ENCODE measurements at places on chromosomes 7 and 10.

DNA sequence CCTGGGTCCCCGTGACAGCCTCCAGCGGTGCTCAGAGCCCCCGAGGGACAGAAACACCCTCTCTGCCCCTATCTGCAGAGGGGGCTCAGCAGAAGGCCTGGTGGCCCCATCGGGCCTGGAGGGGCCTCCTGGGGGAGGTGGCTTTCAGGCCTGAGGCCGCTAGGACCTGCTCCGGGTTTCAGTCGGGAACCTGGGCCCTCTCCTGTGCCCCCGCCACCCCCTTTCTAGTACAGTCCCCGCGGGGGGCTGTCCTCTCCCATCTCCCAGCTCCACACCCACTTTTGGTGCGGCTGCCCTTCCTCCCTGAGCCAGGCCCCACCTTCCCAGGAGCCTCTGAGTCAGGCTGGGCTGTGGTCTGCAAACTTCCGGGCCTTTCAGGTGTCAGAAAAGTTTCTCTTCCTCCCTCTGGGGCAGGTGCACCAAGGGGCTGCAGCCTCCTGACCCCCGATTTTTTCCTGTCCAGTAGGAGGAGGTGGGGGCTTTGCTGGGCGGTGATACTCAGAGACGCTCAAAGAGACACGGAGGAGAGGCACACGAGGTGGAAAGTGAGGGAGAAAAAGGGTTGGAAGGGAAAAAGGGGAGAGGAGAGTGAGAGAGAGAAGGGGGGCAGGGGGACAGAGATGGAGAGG lies 692 bp downstream of the CARD11 start:
- no peak for DNase-seq

- no peak for DNase-seq
Observed at GRCh38 chr7:157502701-157503111, 165.9 kb downstream of the DNAJB6 start.

GRCh38 chr7:30925117-30925516 lies 13.5 kb downstream of the AQP1 start:
- no peak for DNase-seq

- DNase-seq = no peak
Observed at GRCh38 chr7:80870813-80871212, 48.0 kb downstream of the SEMA3C start.

DNA sequence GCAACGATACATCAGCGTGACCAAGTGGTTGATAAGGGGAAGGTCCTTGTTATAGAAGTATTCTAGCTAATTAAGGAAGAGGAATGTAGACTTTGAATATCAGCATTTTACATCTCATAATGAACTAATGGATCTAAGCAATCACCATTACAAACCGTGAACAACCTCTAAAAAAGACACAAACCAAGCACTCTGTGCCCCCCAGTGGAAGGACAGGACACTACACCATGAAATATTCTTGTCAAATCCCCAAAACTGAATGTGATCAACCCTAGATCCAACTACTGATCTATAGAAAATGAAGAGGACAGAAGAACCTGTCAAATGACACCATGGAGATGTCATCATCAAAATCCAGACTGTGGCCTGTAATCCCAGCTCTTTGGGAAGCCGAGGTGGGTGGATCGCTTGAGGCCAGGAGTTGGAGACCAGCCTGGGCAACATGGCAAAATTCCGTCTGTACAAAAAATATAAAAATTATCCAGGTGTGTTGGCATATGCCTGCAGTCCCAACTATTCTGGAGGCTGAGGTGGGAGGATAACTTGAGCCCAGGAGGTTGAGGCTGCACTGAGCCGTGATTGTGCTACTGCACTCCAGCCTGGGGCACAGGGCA lies 111.3 kb upstream of the CARD11 start:
- peak; percentile 20 for DNase-seq

DNA sequence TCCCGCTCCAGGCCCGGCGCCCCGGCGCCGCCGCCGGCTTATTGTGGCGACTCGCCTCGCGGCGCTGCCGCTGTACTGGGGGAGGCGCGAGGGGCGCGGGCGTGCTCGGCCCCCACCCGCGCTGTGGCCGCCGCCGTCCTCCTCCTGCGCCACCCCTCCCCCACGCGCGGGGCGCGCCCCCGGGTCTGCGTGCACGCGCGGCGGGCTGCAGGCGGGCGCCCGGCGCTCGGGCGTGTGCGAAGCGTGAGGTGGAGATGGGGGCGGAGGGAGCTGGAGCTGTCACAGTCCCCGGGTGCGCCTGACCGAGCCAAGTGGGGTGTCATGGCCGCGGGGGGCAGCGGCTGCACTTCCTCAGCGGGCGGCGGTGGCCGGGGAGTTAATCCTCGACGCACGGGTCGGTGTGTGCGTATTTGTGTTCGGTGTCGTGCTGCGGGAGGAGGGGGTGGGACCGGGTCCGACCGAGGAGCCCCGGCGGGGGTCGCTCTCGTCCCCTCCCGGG lies 672 bp downstream of the LCOR start:
- DNase-seq = peak; percentile 81

- no peak for DNase-seq
Observed at GRCh38 chr10:47309408-47310089, 9.6 kb downstream of the GDF10 start.

DNA sequence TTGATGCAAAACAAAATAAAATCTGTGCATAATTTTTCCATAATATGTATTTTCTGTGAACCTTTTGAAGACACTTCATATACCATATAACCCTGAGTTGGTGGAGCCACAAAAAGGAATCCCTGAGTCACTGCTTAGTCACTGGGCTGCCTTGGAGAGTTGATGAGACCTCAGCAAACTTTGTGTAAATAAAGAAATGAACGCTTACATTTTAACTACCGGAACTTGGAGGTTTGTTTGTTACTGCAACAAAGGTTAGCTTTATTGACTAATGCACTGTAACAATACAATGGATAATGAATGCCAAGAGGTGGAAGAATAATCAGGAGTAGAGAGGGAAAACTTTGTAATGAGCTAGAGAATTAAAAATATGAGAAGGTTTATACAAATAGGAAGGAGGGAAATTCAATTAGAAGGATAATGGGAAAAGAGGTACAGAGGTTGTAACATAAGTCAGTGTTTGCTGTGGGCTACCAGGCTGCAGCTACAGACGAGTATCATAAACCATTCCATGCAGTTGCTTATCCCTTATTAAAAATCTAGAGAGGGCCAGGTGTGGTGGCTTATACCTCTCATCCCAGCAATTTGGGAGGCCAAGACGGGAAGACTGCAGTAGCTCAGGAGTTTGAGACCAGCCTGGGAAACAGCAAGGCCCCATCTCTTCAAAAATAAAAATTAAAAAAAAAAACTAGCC lies 1042.1 kb downstream of the TYW1 start:
- DNase-seq = peak; percentile 70

DNA sequence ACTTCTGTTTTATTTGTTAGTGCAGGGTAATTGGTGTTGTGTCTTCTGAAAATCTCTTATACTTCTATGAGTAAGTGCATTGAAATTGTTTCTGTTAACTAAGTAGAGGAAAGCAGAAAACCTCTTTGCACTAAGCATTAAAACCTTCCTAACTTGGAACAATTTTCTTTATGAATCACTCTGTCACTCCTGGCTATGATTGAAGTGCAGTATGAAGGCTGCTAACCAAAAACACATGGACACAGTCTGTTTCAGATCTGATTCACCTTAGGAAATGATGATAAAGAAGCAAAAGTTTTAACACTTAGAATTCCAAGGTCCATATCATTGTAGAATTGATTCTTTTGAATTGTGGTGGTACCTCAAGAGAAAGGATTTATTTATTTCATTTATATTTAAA lies 41.9 kb downstream of the MET start:
- DNase-seq = peak; percentile 95

GRCh38 chr7:43664681-43665080 lies 64.6 kb downstream of the COA1 start:
- DNase-seq = peak; percentile 47

- peak; percentile 76 for DNase-seq
Observed at GRCh38 chr10:101000915-101001658, 1.5 kb downstream of the LZTS2 start.

DNA sequence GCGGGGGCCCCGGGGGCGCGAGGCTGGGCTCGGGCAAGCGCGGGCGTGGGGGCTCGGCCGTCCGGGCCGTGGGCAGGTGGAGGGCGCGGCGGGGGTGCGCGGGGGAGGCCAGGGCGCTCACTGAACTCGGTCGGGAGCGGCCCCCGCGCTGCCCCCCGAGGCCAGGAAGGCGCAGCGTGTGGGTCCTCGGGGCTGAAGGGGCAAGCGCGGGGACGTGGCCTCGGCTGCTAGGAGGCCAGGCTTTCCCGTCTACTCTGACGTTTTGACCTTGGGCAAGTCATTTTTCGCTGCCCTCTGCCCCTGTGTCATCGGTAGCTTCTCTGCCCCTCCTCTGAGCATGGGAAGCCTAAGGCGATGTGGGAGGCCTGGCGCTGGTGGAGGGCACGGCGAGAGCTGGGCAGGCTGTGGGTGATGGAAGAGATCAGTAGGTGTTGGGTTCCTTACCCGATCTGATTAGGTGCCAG lies 441 bp downstream of the FBH1 start:
- no peak for DNase-seq

DNA sequence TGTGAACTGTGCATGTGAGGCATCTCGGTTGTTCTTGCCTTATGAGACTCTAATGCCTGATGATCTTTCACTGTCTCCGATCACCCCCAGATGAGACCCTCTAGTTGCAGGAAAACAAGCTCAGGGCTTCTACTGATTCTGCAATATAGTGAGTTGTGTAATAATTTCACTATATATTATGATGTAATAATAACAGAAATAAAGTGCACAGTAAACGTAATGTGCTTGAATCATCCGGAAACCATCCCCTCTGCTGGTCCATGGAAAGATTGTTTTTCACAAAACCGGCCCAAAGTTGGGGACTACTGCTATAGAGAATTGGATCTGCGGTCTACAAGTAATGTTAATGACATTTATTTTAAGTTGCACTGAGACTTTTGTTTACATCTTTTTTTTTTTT lies 126.7 kb downstream of the TPST1 start:
- DNase-seq = no peak
